ENCODE measurements at places on chromosomes 2 and 18.

- DNase-seq: no peak
Observed at GRCh38 chr2:45272549-45273265, 263.5 kb upstream of the SIX2 start.

- no peak for DNase-seq
Observed at GRCh38 chr18:28514699-28515098, 337.8 kb upstream of the CDH2 start.

DNA sequence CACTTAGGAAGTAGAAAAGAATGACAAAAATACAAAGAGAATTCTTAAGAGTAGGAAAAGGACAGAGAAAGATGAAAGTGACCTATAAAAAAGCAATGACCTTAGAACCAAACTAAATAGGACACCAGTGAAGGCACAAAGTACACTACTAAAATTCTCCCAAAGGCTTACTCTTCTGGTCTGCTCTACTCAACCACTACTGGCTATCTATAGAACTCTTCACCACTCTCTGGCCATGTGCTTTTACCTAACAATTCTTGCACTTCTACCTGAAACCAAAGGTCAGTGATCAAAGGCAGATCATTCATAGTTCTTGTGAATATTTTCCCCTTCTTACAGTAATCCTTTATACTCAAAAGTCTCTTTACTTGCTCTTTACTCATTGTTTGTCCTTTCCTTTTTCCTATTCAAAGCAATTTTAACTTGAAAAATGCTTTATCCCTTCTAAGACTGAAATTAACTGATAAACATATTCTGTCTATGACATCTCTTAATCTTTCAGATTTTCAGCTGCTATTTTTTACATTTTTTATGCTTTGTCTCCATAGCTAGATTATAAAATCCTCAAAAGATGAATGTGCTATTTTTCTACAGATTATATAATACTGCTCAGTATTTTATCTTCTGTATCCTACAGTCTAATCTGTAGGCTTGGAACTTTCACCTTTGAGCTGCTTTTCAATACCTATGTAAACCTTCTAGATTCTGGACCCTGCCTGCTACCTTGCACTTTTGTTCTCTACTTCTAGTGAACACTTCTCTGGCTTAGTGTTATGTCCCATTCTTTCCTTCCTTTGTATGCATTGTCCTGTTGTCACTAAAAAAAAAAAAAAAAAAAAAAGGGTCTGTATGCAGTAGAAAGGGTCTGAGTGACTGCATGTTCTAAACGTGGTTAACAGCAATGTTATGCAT, 64.6 kb downstream of the NCKAP1 start:
- DNase-seq: no peak

GRCh38 chr2:19801367-19802080, 100.3 kb downstream of the TTC32 start:
- no peak for DNase-seq

DNA sequence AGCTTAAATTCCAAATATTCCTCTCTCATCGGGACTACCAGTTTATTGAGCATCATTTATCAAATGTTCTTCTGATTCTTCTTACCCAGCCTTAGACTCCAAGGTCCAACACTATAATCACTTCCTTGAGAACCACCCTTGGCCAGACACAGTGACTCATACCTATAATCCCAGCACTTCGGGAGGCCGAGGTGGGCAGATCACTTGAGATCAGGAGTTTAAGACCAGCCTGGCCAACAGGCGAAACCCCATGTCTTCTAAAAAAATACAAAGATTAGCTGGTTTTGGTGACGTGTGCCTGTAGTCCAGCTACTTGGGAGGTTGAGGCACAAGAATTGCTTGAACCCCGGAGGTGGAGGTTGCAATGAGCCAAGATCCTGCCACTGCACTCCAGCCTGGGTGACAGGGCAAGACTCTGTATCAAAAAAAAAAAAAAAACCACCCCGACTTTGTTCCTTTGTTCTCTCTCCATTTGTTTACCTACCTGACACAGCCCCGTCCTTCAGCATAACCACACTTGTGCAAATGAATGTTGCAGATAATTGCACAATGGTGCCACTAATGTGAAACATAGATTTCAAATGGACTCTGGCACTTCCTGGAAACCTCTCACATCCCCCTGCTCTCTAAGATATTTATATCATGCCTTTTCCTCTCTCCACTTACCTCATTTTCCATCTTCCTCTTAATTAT, 38.9 kb upstream of the LPIN2 start:
- DNase-seq: no peak

DNA sequence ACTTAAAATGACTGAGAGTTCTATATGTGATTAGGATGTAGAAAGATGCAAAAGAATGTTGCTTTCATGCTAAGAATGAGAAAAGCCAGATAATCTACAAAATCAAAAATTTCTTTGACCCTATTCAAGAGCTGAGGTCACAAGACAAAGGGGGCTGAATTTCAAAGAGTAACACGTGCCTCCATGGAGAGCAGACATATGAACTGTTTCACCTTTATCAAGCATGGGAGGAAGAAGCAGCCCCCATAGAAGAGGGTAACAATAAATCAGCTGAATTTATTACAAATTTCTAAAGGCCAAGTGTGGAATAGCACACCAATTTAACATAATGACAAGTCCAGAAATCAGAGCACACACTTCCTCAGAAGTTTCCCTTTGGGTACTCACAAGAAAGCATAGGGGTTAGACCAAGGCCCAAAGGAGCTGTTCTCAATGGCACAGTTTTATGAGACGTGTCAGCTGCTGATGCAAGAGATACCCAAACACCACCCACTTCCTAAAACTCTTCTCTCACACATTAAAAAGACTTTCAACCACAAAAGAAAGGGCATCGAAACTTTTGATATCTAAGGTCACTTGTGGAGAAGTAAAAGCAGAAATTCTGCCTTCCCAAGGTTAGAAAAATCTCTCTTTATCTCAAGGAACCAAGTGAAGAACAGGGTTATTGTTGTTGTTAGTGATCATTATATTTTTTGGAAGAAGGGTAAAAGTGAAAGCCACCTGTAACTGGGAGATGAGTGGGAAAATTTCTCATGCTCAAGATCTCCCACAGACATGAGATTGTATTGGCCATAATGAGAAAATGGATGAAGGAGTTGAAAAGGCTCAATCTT, 950.1 kb downstream of the TRIB2 start:
- no peak for DNase-seq

DNA sequence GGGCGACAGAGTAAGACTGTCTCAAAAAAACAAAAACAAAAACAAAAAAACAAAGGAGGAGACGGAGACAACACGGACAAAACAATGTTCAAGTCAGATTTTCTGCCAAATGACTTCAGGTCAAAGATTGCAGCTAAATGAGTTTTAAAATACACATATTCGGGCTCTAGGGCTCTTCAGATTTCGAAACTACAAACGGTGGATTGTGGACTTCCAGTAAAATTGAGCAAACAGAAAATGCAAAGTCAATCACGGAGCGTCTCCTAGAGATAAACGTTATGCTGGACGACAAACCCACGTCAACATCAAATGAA, 558 bp downstream of the MRPS5 start:
- no peak for DNase-seq

DNA sequence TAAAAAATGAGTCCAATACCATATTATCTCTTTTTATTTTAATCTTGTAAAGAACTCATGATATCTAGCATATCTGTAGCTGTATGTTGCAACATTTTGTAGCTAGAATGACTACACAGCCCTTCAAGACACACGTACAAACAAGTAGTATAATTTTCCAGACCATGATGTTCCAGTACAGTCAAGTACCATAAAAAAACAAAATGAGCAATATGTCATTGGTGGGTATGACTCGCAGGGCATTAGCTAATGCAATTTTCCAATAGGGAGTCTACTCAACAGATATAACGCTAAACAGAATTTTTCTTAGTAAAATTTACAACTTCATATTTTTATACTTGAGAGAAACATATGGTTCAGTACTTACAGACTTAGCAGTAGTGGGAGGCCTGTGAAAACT, 53.6 kb upstream of the UGP2 start:
- no peak for DNase-seq

- DNase-seq: no peak
Observed at GRCh38 chr2:124877141-124877577, 852.1 kb downstream of the CNTNAP5 start.

DNA sequence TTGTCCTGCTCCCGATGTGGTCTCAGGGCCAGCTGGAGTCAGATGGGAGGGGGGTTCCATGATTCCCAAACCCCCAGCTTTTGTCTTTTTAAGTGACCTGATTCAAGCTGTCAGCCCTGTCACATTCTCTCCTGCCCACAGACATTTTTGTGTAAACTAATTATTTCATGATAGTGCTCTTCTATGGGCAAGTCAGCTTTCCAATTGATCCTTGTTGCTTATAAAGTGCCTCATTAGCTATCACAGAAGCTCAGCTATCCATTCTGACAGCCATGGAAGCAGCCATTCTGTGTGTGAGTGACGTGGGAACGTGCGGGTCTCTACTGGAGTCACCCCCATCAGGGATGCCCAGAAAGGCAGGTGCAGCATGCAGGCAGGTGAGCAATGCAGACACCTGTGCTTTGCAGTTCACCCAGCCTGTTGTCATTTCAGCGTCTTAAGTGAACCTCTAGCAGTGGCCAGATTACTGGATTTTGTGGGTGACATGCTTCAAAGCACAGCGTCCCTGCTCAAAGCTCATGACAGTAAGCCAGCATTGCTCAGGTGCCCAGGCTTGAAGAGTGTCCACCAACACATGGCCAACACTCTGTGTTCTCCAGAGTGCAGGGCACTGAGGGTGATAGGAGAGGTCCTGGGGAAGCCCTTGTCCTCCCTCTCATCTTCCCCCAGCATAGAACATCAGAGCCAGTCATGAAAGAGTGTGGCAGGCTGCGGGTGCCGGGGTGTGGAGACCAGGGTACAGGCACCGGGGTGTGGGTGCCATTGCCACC, 162.1 kb upstream of the SH3BP4 start:
- no peak for DNase-seq

DNA sequence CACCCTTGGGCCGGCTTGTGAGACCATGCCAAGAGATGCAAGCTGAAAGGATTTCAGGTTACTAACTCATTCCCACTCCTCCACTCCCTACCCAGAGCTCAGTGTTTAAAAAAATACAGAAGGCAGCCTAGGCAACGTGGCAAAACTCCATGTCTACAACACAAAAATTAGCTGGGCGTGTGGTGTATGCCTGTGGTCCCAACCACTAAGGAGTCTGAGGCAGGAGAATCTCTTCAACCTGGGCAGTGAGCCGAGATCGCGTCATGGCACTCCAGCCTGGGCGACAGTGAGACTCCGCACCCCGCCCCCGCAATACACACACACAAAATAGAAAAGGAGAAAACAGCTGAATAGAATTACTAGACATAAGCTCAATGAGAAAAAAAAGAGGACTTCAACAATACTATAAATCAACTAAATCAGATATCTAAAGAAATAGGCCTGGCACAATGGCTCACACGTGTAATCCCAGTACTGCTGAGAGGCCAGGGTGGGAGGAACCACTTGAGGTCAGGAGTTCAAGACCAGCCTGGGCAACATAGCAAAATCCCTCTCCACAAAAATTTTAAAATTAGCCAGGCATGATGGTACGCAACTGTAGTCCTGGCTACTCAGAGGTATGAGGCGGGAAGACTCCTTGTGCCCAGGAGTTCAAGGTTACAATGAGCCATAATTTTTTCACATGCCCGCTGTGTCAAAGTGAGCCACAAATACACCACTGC, 10.1 kb downstream of the IWS1 start:
- no peak for DNase-seq

DNA sequence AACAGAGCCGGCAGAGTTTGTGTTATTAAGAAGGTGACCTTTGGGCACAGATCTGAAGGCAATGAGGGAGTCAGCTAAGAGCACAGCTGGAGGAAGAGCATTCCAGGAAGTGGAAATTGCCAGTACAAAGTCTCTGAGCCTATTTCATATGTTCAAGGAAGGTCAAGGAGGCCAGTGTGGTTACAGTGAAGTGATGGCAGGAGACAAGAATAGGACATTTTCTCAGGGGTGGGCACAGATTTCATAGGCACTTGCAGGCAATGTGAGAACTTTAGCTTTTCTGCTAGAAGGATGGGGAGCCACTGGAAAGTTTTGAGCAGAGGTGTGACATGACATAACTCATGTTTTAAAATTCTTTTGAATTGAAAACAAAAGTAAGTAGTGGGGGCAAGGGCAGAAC, 50.3 kb downstream of the ARHGAP25 start:
- DNase-seq: no peak

DNA sequence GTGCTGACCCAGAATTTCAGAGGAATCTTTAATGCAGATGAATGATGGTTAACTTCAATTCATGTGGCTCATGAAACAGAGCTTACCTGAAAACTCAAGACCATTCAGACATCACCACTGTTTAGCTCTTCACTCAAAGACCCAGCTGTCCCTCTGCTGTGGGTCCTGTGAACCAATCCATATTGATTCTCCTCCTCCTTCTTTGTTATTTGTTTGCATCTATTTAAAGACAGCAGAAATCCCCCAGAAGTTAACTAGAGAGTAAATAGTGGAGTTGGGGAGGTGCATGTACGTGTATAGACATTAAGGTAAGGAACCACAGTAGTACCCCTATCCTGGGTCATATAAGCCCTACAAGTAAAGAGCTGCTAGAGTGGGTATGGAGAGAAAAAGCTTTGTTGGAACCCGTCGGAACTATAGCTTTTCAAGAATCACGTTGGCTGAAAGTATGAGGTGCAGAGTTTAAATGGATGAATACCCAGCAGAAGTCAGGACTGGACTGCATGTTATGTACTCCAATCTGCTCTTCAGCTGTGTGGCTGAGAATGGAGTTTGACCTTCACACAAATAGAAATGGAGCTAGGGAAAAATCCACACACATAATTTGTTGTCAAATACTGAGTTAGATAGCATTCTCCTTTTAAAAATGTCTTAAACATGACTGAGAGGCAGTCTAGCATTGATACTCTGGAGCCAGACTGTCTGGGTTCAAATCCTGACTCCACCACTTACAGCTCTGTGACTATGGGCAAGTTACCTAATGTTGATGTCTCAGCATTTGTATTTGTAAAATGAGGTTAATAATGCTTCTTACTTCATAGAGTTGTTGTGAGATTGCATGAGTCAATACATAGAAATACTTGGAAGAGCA, 81.7 kb upstream of the HK2 start:
- DNase-seq: no peak

DNA sequence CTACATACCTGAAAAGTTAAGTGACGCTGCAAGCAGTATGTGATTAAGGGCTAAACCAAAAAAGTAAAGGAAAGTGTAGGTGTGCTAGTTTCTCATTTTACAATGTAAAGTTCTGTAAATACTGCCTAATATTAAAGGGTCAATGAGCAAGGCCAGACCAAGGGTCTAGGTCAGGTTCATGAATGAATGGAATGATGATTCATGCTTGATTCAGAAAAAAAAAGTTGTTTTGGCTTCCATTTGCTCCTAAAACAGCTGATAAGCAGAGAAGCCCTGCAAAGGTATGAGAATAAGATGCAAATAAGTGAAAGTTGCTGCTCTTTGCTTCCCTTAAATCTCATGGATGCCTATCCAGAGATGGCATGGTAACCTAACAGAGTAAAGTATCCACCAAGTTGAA, 61.3 kb downstream of the PTRHD1 start:
- no peak for DNase-seq

- no peak for DNase-seq
Observed at GRCh38 chr2:239156516-239157265, 244.1 kb downstream of the HDAC4 start.

DNA sequence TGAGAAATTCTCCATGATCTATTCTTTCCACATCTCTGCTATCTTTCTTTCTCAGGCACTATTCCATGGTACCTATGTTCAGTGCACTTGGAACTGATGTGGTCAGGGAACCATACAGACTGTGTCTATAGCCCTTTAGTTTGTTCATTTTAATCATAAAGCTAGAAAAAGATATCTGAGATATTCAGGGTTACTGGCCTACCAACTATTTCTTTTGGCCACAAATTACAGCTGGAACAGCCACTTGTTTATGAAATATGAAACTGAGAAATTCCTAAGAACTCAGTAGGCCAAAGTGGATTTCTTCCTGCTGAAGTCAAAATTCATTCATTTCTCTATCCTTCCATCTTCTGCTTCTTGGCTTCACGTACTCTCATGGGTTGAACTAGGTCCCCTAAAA, 22.8 kb upstream of the LYPD1 start:
- no peak for DNase-seq

Measured in stimulated activated CD4-positive, alpha-beta T cell treated with anti-CD3 and anti-CD28 coated beads, TNF-alpha, amount 100 ng/mL, for 24 hours (primary cell).